GM12892 (cell line): ENCODE measurements at places on chromosomes 4 and X.

DNA sequence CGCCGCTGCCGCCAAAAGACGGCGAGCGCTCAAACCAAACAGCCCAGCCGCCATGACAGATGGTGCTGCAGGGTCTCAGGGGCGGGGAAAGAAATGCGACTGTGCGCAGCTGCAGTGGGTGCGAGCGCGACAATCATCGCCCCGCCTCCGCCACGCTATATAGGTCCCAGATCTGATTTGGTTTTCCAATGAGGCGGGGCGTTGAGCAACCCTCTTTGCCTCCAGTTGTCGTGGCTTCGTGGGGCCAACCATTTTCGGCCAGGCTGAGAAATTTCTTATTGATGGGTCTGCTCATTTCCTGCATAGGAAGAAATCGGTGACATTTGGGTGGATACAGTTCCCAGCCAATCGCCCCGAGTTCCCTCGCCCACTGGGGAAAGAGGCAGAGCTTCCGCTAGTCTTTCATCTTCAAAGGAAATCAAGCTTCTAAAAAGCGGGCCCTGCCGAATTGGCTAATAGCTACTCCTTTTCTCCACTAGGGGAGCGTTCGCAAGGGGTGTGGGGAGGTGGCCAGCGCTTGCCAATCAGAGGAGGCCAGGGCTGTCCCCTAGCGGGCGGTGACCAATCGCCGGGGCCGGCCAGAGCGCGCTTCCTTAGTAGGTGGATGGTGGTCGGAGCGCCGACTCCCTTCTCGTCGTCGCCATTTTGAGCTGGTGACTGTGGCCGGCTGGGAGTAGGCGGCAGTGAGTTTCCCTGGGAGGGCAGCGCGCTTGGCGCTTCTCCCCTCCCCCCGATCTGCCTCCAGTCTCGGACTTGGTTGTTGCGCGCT is at the start of the genes NDUFB11 and RBM10:
Gene NDUFB11, minus strand, starts transcription at position 77 of the 769 bp plus-strand sequence. Its CDS starts 23 bp downstream, at position 54.
Gene RBM10, plus strand, starts transcription at position 596 of the 769 bp plus-strand sequence. CDS start 2,261 bp downstream, outside the sequence.
- peak; percentile 71 for DNase-seq

- DNase-seq: no peak
Measured at GRCh38 chr4:184911310-184911709, 85.5 kb upstream of the ACSL1 start.

GRCh38 chrX:110420771-110421499 is 62.3 kb downstream of the RTL9 start:
- DNase-seq: no peak

DNA sequence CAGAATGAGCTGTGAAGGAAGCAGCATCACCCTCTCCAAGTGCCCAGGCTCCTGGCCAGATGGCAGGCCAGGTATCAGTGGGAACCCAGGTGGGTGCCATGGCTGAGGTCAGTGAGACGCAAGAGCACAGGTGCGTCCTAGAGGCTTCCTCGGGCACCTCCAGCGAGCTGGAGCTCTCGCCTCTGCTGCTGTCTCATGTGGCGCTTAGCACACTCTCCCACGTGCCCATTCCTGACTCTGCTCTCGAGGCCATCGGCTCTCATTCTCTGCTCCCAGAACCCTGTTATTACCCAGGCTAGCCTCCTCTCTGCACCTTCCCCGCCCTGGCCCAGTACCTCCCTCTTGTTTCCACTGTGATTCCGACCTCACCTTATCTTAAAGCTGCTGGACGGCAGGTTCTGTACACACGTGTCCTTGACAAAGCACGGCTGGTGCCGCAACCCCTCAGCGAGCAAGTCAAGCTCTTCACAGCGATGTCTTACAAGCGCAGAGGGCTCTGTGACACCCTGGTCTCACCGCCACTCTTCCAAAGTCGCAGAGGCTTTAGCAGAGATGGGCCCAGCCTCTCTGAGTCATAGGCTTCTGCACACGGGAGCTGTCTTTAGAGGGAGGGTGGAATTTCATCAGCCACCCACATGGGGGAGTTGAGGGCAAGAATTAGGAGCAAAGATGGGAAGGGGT is 15.4 kb upstream of the MSANTD1 start:
- no peak for DNase-seq

GRCh38 chr4:95729596-95729995 is 110.3 kb upstream of the PDHA2 start:
- DNase-seq: no peak

GRCh38 chr4:85474818-85475630 is at the start of gene ARHGAP24:
Gene ARHGAP24 (plus strand): TSS chr4:85475150.
- DNase-seq: peak; percentile 40

DNA sequence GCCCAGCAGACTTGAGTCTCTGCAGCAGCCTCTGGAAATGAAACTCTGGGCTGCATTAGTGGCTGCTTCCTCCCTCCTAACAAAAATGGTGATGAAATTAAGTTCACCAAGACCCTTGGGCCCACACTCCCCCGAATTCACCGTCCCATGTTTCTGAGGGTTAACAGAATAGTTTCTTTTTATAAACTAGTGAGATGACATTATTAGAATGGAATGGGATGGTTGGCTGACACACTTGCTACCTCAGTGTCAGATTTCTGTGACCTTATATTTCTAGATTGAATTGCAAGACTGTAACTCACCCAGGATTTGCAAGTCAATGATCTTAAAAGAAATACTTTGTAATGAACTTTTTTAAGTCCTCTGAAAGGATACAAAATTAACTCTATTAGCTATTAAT is 127.1 kb downstream of the SHROOM3 start:
- DNase-seq: no peak

DNA sequence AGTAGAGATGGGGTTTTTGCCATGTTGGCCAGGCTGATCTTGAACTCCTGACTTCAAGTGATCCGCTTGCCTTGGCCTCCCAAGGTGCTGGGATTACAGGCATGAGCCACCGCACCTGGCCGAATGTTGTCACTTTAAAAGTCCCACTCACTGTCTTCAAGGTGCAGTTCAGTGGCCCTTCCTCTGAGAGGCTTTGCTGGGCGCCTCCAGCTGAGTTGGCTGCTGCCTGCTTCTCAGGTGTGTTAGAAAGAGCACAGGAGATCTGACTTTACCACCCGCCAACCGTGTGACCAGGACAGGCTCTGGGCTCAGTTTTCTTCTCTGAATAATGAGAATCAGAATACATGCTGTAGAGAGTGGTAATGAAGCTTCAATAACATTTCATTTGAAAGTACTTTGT is 207.4 kb downstream of the CEP135 start:
- DNase-seq: no peak
